ENCODE measurements at places on chromosomes 12 and 14.

DNA sequence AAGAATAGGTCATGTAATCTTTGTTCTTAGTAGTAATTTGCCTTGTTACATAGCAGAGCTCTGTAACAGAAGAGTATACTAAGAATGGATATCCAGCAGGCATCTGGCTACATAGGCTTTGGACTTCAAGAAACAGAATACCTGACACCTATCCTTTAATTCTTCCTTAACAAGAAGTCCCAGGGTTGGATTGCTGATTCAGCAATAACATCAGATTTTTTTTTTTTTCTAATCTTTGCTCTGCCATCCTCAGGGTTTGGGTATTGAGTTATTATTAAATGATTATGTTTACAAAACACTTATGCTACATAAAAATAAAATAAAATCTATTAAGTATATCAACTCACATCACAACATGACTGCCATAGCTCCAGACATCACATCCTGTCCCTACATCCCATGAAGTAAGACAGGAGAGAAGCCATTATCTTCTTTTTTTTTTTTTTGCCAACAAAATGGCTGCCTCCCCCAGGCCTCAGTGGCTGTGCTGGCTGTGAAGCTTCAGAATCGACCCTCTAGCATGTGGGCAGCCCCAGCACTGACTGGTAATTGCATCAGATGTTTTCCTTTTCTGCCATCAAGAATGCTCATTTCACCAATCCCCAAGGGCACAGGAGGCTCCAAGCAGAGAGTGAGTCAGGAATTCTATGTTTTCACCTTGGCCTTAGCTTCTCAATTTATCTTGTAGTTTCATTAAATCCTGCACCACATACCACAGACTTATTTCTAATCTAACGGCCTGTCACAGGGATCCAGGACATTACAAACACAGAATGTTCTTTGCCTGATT, 186.2 kb downstream of the DICER1 start:
- no peak for DNase-seq

- DNase-seq = no peak
Measured at GRCh38 chr12:87382959-87383566, 646.1 kb downstream of the C12orf50 start.

GRCh38 chr14:22981090-22981875, 1.1 kb downstream of the AJUBA start:
- DNase-seq = peak; percentile 70

GRCh38 chr12:3380200-3381043, 110.6 kb upstream of the PRMT8 start:
- DNase-seq = no peak

- peak; percentile 68 for DNase-seq
Measured at GRCh38 chr14:22039938-22040780, 366.5 kb upstream of the OR4E1 start.

- DNase-seq = no peak
Measured at GRCh38 chr14:59565087-59565486, 11.5 kb downstream of the CCDC175 start.

DNA sequence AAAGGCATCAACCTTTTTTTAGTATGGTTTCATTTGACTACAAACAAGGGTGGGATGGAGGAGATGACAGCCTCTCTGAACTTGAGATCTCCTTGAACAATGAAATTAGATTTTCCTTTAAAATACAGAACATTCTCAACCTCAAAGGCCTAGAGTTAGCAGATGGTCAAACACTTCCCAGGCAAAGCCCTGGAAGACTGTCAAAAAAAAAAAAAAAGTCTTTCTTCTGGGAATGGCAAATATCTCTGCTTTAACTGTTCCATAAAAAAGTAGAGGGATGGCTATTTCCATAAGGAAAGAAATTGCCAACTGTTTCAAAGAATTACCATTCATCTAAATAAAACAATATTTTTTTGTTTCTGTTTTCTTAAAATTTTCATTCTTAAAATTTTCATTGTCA, 870.8 kb downstream of the GALC start:
- no peak for DNase-seq

All from activated effector memory CD4-positive, alpha-beta T cell treated with anti-CD3 and anti-CD28 coated beads, Interleukin-2, amount 50 U/mL, for 16 hours (primary cell).